ENCODE measurements at places on chromosomes 5 and 9.
A peak's percentile ranks its signal among the peaks of the same experiment; 100 is the strongest.

- no peak for DNase-seq
These were observed 298.4 kb upstream of the IRX4 start for GRCh38 chr5:2181149-2181548.

DNA sequence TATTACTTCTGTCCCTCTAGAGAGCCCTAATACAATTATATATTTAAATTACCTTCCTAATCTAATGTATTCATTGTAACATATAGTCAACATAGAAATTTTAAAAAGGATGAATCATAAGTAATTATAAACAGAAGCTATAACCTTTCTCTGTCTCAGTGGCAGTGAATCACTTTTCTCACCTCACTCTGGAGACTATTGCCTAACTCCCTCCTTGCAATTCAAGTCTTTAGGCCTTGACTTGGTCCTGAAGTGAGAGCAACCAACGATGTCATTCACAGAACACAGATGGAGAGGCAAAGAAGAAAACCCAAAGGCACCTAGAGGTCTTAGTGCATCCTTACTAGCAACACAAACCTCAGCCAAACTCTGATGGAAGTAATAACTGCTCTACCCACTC lies 133.3 kb upstream of the DPYSL3 start:
- DNase-seq: no peak

DNA sequence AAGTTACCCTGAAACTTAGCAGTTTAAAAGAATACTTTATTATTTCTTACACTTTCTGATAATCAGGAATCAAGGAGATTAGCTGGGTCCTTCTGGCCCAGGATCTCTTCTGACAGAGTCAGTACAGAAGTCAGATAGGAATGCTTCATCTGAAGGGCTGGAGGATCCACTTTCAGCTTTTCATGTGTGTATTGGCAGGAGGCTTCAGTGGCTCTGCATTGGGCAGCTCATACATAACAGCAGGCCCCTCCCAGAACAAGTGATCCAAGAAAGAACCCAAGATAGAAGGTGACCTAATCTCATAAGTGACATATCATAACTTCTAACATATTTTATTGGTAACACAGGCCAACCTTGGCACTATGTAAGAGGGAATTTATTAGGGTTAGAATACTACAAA lies 258.4 kb downstream of the HCN1 start:
- DNase-seq: no peak

GRCh38 chr9:72635197-72635596 lies 113.8 kb downstream of the TMC1 start:
- DNase-seq: no peak

DNA sequence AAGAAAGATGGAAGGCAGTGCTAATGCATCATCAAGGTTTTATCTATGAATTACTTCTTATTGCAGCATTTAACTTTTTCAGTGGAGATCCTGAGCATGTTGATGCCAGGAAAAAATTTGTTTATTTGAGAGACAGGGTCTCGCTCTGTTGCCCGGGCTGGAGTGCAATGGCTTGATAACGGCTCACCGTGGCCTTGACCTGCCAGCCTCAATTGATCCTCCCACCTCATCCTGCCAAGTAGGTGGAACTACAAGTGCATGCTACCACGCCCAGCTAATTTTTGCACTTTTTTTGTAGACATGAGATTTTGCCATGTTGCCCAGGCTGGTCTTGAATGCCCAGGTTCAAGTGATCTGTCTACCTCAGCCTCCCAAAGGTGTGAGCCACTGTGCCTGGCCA lies 47.2 kb downstream of the AOPEP start:
- DNase-seq: no peak

- peak; percentile 85 for DNase-seq
These were observed 11.5 kb downstream of the SMIM3 start for GRCh38 chr5:150789943-150790611.

GRCh38 chr9:7009065-7009464 lies 251.3 kb downstream of the KDM4C start:
- no peak for DNase-seq

- no peak for DNase-seq
These were observed 1425.8 kb upstream of the C9orf72 start for GRCh38 chr9:28999057-28999456.

DNA sequence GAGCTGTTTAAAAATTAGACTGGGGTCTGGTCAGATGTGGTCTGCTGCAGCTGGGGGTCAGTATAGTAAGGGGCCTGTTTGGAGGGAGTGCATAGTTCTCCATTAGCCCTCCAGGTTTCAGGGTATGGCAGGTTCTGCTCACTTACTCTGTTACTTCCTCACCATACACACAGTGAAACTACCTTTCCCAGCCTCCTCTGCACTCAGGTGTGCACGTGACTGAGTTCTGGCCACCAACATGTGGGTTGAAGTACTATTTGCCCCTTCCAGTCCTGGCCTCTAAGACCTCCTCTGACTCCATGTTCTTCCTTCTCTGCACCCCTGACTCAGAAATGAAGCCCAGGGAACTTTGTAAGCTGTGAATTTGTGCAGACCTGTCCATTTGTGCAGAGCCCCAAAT lies 190.5 kb upstream of the CLINT1 start:
- DNase-seq: no peak
